NCI-H1105 (cell line): ENCODE measurements at places on chromosomes 16 and 17.

- no peak for DNase-seq
Observed at GRCh38 chr16:71276589-71277334, 12.4 kb downstream of the CMTR2 start.

GRCh38 chr17:38556239-38556638 lies 49.5 kb downstream of the SRCIN1 start:
- no peak for DNase-seq

GRCh38 chr17:13568582-13569397 lies 32.9 kb downstream of the HS3ST3A1 start:
- DNase-seq: no peak

GRCh38 chr16:56777001-56777400 lies 47.1 kb downstream of the NUP93 start:
- no peak for DNase-seq

DNA sequence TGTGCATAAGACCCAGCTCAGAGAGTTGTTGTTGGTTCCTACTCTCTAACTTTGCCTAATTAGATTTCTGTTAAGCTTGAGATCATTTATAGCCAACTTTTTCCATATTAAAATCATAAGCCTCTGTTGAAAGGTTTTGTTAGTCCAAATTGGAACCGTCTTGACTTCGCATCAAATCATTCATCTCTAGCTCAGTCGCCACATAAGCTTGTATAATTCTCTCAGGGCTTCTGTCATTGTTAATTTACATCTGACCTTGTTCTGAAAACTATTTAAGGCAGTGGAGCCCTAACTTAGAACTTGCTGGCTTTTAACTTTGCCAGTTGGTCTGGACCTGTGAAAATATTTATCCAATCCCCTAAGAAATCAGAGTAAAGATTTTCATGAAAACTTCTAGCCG lies 107.2 kb downstream of the PITPNC1 start:
- no peak for DNase-seq

GRCh38 chr17:65297384-65297783 lies 160.2 kb downstream of the RGS9 start:
- DNase-seq: no peak
